Mammary microvascular endothelial cell (primary cell): ENCODE measurements at places on chromosomes 6 and 20. TPM values are rescaled to one million over a fixed set of nuclear protein-coding genes. Genes with fewer than 3 reads are reported as not detected.

The PPP1R10 gene
- total RNA-seq, result 21.8 and 24.0 TPM in 2 replicates

The MLIP gene
- 6.0 and 6.1 TPM in 2 replicates for total RNA-seq

The BPIFB4 gene
- total RNA-seq, result not detected in 2 replicates

The TREM2 gene
- total RNA-seq, result not detected in 2 replicates

The SLC22A3 gene
- not detected in 2 replicates for total RNA-seq

The SLC17A3 gene
- total RNA-seq, result not detected in 2 replicates

The CYP39A1 gene
- 0.20 and 0.33 TPM in 2 replicates for total RNA-seq

The CDH26 gene
- under 0.01 TPM in 1 of 2 replicates, not detected in the other for total RNA-seq

The PCMT1 gene
- 139 and 140 TPM in 2 replicates for total RNA-seq

The MTFR2 gene
- 8.9 and 11.3 TPM in 2 replicates for total RNA-seq

The MAPK13 gene
- 4.0 and 5.9 TPM in 2 replicates for total RNA-seq

The SOBP gene
- total RNA-seq, result 0.05 and 0.27 TPM in 2 replicates

The TXLNB gene
- 0.53 and 0.64 TPM in 2 replicates for total RNA-seq

The RAD21L1 gene
- total RNA-seq, result not detected in 2 replicates

The C20orf202 gene
- not detected in 2 replicates for total RNA-seq

The MCUR1 gene
- 9.1 and 13.0 TPM in 2 replicates for total RNA-seq

The SLC26A8 gene
- not detected in 2 replicates for total RNA-seq

The GFOD1 gene
- total RNA-seq, result 21.1 and 22.0 TPM in 2 replicates

The PRL gene
- not detected in 2 replicates for total RNA-seq

The SPATA25 gene
- 1.3 TPM in 1 of 2 replicates, not detected in the other for total RNA-seq

The UBD gene
- 23.4 and 24.5 TPM in 2 replicates for total RNA-seq

The CALHM4 gene
- 0.87 TPM in 1 of 2 replicates, not detected in the other for total RNA-seq
